ENCODE measurements at places on chromosomes 3 and 15. TPM values are rescaled to one million over a fixed set of nuclear protein-coding genes. Genes with fewer than 3 reads are reported as not detected.

Gene C3orf49
- total RNA-seq, result not detected

Gene CRYGS
- 0.50 TPM for total RNA-seq

Gene SLC22A14
- not detected for total RNA-seq

Gene CPN2
- total RNA-seq, result 0.15 TPM

Gene GPR87
- not detected for total RNA-seq

Gene CMTM8
- total RNA-seq, result not detected

Gene CFAP20DC
- 1.3 TPM for total RNA-seq

Gene ATP13A5
- not detected for total RNA-seq

Gene LRTM1
- not detected for total RNA-seq

Gene KBTBD13
- not detected for total RNA-seq

Gene MKRN3
- not detected for total RNA-seq

Gene GPR62
- total RNA-seq, result not detected

Gene TMCO5A
- total RNA-seq, result not detected

Gene SCAANT1
- total RNA-seq, result not detected

Gene EBLN2
- 2.1 TPM for total RNA-seq

Gene LAMB2
- 452 TPM for total RNA-seq

Gene THAP10
- 5.2 TPM for total RNA-seq

Gene DPPA2
- total RNA-seq, result not detected

Gene NRROS
- total RNA-seq, result not detected
